ENCODE measurements at places on chromosomes 3 and 15. TPM values are rescaled to one million over a fixed set of nuclear protein-coding genes. Genes with fewer than 3 reads are reported as not detected.

The HOMER2 gene
- polyA plus RNA-seq: 29.3 TPM

The CIAO2A gene
- polyA plus RNA-seq: 92.6 TPM

GRCh38 chr3:160886421-160886820 lies 130.4 kb downstream of the PPM1L start:
- no peak for DNase-seq

- no peak for DNase-seq
These were observed 65.6 kb upstream of the ATP13A3 start for GRCh38 chr3:194552327-194552949.

DNA sequence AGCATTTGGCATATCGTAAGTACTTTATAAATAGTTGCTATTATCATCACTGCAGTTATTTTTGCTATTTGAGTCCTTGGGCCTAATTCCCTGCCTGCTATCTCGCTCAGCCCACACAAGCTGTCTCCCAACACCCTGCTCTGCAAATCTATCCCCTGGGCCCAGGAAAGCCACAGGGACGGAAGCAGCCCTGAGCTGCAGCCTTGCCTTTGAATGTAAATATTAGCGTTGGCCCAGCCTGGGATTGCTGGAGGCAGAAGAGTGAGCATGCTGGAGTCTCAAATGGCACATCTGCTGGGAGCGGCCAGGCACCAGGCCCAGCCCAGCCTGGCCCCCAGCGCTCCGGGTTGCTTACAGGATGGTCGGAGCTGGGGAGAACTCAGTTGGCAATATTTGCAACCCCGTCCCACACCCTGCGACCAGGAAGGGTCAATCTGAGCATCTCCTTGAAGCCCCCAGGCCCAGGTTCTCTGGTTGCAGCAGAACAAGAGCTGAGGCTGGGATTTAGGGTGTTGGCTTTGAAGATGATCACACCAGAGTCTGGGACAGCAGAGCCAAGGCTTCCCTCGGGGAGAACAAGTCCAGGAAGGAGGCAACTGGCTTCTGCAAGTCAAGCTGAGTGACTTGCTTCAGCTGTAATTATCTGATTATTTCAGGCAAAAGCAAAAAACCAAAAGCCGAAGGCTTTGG lies 529.6 kb downstream of the SHQ1 start:
- no peak for DNase-seq

The CAMP gene
- 0.17 TPM for polyA plus RNA-seq

The PDE12 gene
- polyA plus RNA-seq: 12.4 TPM
